ENCODE measurements at places on chromosomes 1 and 21. TPM values are rescaled to one million over a fixed set of nuclear protein-coding genes. Genes with fewer than 3 reads are reported as not detected.
A peak's percentile ranks its signal among the peaks of the same experiment; 100 is the strongest.

- H3K36me3 ChIP-seq = no peaks in the 10 kb centered on the region
- H3K27ac ChIP-seq = no peak overlapping the region
- no peak overlapping the region for H3K4me3 ChIP-seq
These were observed 3.9 kb downstream of the PLA2G2D start for GRCh38 chr1:20115479-20115878.

GRCh38 chr1:9557624-9558023 lies 18.4 kb downstream of the SLC25A33 start:
- no peak for DNase-seq
- no peak overlapping the region for H3K27ac ChIP-seq

DNA sequence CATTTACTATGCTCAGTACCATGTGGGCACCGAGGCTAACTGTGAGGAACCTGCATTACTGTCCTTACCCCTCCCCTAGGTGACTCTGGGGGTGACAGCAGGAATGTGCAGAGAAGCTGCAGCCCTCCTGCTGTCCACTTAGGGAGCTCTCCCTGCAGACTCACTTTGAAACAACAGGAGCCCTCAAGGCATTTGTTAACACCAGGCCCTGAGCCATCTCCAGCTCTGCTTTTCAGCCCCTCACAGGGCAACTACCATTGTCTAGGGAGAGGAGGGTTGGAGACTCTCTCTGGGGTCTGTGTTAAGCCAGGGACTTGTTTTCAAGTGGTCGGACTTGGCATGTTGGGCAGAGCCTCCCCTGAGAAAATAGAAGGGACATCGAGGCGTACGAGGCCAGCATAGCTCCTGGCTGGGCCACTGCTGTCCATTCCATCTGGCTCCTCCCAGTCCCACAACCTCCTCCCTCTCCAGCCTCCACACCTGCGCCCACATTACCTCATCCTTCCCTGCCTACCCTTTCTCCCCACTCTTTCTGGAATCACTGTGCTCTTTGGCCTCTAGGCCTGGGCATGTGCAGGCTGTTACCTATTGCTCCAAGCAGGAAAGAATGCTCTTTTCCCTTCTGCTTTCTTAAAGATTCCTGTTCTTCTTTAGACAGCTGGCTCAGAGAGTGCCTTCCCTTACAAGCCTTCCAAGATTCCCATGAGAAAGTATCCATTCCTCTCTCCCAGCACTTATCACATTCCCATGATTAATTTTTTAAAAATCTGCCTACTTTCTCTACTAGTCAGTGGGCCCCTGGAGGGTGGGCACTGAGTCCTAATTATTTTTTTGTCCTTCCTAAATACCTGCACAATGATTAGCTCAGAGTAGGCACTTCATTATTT lies 102.7 kb upstream of the GCLM start:
- H3K27ac ChIP-seq = no peak overlapping the region
- no peaks in the 10 kb centered on the region for H3K4me1 ChIP-seq
- peaks cover 3% of the 10 kb centered on the region for H3K27me3 ChIP-seq

DNA sequence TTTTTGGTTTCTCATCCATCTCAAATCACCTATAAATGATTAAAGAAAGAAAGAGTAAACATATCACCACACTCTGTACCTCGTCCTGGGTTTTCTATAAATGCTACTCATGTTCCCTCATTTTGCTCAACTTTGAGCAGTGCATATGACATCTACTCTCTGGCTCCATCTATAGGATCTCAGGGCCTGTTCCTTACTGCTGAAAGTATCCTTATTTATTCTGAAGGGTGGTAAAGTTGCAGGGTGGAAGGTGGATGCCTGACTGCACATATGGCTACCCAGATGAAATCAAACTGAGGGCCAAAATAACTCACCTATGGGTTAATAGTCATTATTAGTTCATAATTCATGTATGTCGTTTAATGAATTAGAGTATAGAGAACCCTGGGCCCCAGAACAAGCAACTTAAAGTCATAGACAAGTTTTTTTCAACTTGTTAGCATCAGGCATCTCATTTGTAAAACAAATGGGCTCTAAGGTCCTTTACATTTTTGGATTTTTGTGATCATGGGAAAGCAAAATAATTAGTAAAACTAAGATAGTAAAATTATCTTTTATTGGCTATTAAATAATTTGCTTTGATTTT lies 46.5 kb downstream of the NCF2 start:
- peaks cover 35% of the 10 kb centered on the region for H3K36me3 ChIP-seq
- H3K4me1 ChIP-seq = no peaks in the 10 kb centered on the region
- no peaks in the 10 kb centered on the region for H3K27me3 ChIP-seq
- peak overlapping the region; percentile 43 for H3K27ac ChIP-seq
- H3K4me3 ChIP-seq = no peak overlapping the region

DNA sequence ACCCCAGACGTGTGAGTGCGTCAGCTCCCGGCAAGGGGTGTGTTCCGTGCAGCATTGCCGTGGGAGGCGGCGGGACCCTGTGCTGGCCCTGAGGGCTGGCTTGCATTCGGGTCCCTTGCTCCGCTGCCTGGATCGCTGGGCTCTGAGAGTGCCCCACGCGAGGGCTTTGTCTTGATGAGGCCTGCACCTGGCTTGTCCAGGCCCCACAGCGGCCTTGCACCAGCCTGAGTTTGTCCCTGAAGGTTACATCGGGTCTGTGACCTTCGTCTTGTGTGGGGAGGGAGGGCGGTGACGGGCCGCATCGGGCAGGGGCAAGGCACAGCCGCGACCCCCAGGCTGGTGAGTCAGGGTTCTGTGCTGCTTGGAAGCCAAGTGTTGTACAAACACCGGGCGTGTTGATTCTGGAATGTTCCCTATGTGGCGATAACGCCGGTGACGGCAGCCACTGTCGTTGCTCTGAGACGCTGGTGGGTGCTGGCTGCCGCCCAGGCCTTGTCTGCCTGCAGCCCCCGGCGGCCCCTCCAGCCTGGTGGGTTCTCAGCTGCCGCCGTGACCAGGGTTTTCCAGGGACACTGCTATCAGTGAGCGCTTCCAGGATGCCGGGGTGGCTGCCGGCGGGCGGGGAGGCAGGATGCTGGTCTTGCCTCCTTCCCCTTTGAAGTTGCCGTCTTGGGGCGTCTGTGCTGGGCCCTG lies 42.9 kb downstream of the SLX9 start:
- H3K27ac ChIP-seq = no peak overlapping the region
- H3K4me3 ChIP-seq = no peak overlapping the region
- H3K27me3 ChIP-seq = no peaks in the 10 kb centered on the region
- H3K4me1 ChIP-seq = no peaks in the 10 kb centered on the region
- no peak for DNase-seq

GBP7 gene
- 0.12 TPM for total RNA-seq

GRCh38 chr1:173507205-173507846 lies 30.2 kb downstream of the PRDX6 start:
- no peak overlapping the region for H3K27ac ChIP-seq
- no peaks in the 10 kb centered on the region for H3K27me3 ChIP-seq
- H3K4me1 ChIP-seq = no peaks in the 10 kb centered on the region
- H3K36me3 ChIP-seq = no peaks in the 10 kb centered on the region
- DNase-seq = no peak

Measured in activated naive CD4-positive, alpha-beta T cell treated with anti-CD3 and anti-CD28 coated beads for 36 hours (primary cell).